ENCODE measurements at places on chromosomes 13 and 19.

GRCh38 chr19:5317321-5317720 is 23.3 kb downstream of the PTPRS start:
- DNase-seq, result no peak

DNA sequence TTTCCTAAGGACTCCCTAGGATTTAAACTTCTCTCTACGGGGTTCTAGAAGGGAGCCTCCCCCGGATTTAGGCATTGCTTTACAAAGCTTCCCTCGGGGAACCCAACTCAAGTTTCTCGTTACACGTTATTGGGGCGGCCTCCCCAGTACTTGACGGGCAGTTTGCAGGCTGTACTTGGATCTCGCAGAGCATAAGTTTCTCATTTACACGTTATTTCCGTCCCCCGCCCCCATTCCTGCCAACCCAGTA is 584 bp downstream of the SMG9 start:
- DNase-seq, result no peak

GRCh38 chr13:75393839-75394520 is 88.0 kb downstream of the TBC1D4 start:
- DNase-seq, result no peak

GRCh38 chr13:95724252-95724651 is 47.3 kb downstream of the DNAJC3 start:
- no peak for DNase-seq

DNA sequence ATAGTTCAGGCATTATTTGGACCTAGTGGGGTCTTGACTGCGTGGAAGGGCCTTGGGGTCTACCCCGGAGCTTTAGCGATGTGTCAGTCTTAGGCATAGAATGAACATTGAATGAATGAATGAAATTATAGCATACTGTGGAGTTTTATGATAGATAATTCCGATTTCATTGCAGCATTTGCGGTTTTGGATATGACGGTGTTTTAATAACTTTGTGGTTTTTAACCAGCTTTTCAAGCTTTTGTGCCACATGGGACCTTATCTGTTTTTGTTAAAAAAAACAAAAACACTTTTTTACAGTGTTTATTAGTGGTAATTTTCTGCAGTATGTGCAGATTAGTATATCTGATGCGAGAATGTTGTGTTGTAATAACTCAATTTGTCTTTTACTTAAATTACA is 696 bp downstream of the NUP58 start:
- no peak for DNase-seq

- no peak for DNase-seq
These were observed at the start of gene EBI3 for GRCh38 chr19:4229179-4229931. TSS of gene EBI3 (plus strand) at chr19:4229523. CDS start at chr19:4229551, 28 bp downstream.

DNA sequence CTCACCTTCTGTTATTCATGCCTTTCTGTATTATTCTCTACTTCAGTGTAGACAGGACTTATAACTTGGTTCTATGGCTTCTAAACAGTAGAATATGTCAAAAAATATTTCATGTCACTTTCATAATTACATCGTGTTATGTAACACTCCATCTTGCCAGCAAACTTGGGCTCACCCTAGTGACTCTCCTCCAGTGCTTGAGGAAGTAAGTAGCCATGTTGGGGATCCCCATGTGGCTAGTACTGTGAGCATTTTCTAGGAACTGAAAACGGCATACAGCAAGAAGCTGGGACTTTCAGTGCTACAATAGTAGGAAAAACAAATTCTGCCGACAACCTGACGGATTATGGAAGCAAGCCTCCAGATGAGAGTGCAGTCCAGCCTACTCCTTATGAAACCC is 495.6 kb downstream of the SLITRK6 start:
- no peak for DNase-seq

- no peak for DNase-seq
These were observed 324 bp downstream of the RUVBL2 start for GRCh38 chr19:48994035-48994386.

Measured in thoracic aorta (tissue), 2 donors.